ENCODE measurements at places on chromosomes 6 and 20. TPM values are rescaled to one million over a fixed set of nuclear protein-coding genes. Genes with fewer than 3 reads are reported as not detected.
A peak's percentile ranks its signal among the peaks of the same experiment; 100 is the strongest.

The EPHA7 gene
- 2.1 TPM for total RNA-seq

GRCh38 chr20:48959899-48960550 lies 38.5 kb downstream of the ARFGEF2 start:
- no peak overlapping the region for H3K4me3 ChIP-seq
- peaks cover 78% of the 10 kb centered on the region for H3K36me3 ChIP-seq
- no peaks in the 10 kb centered on the region for H3K4me1 ChIP-seq
- no peak overlapping the region for H3K27ac ChIP-seq

DNA sequence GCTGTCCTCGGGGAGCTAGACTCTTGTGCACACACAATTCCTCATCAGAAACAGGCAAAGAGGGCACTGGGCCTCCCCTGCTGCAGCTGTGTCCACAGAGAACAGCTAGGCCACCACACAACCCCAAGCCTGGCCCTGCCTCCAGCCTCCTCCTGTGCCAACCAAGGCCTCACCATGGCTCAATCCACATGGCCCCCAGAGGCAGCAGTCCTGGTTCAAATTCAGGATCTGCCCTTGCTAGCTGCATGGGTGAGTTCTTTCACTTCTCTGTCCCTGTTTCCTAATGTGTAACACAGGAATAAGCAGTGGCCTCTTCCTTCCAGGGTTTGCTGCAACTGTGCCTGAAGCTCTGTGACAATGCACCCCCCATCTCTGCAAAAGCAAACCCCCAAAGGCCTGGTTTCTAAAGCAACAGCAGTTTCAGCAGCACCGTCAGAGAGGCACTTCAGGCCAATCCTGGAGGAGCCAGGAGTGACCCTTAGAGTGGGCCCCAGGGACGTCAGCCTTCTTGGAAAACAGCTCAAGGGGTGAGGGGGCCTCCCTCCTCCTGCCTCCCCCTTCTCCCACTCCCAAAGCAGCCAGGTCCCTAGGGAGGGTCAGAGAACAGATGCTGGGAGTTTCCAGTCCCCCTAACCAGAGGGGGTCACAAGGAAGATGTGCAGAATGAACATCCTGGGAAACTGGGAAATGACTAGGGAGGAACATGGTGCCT lies 2.2 kb downstream of the ADISSP start:
- no peak overlapping the region for H3K27ac ChIP-seq
- H3K4me1 ChIP-seq: peaks cover 25% of the 10 kb centered on the region

GRCh38 chr6:116159782-116160524 lies 34.0 kb upstream of the COL10A1 start:
- no peak overlapping the region for H3K27ac ChIP-seq
- no peak for DNase-seq
- no peaks in the 10 kb centered on the region for H3K27me3 ChIP-seq
- no peaks in the 10 kb centered on the region for H3K4me1 ChIP-seq

- H3K36me3 ChIP-seq: no peaks in the 10 kb centered on the region
- no peak for DNase-seq
- no peak overlapping the region for H3K4me3 ChIP-seq
- H3K27ac ChIP-seq: no peak overlapping the region
- no peaks in the 10 kb centered on the region for H3K27me3 ChIP-seq
These were observed 90.8 kb downstream of the ZNF217 start for GRCh38 chr20:53502820-53503219.

DNA sequence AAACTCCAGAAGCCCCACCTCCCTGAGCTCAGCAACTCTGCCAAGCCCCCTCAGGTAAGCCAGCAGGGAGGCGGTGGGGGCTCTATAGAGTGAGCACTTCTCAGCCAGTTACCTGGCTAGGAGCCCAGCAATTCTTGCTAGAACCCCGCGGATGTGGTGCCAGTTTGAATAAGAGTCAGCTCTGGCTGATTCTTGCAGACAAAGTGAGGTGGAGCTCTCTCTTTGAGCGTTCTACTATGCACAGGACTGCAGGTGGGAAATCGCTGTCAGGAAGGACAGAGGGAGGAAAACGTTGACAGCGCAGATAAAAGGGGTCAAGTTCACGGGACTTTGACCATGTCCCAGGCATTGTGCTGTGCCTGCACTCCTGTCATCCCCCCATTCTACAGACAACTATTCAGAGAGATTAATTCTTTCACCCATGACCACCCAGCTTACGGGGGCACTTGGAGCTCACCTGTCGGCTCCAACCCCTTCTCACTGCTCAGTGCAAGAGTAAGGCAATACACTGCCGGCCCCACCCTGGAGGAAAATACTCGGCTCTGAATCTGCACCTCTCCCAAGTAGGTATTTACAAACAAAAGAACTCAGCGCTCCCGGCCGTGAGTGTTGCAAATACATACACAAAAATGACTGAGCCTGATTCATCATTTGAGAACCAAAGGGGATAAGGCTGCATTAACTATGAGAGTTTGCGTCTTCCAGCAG lies 92.9 kb downstream of the ANKRD60 start:
- H3K27ac ChIP-seq: no peak overlapping the region
- no peak for DNase-seq
- H3K4me3 ChIP-seq: no peak overlapping the region
- peaks cover 15% of the 10 kb centered on the region for H3K4me1 ChIP-seq

GRCh38 chr6:95581073-95581472 lies 3.7 kb downstream of the MANEA start:
- DNase-seq: no peak
- no peaks in the 10 kb centered on the region for H3K4me1 ChIP-seq
- no peaks in the 10 kb centered on the region for H3K27me3 ChIP-seq
- no peak overlapping the region for H3K27ac ChIP-seq
- no peaks in the 10 kb centered on the region for H3K36me3 ChIP-seq
- H3K4me3 ChIP-seq: no peak overlapping the region

The GPLD1 gene
- total RNA-seq: 0.61 TPM

The CALHM5 gene
- total RNA-seq: 3.0 TPM

The GJA10 gene
- not detected for total RNA-seq

- no peak overlapping the region for H3K4me3 ChIP-seq
- no peak overlapping the region for H3K27ac ChIP-seq
- no peak for DNase-seq
- no peaks in the 10 kb centered on the region for H3K27me3 ChIP-seq
- no peaks in the 10 kb centered on the region for H3K36me3 ChIP-seq
These were observed 23.3 kb downstream of the MICA start for GRCh38 chr6:31426395-31427354.

GRCh38 chr20:48431653-48432493 lies 395.9 kb downstream of the PREX1 start:
- H3K4me3 ChIP-seq: no peak overlapping the region
- no peaks in the 10 kb centered on the region for H3K27me3 ChIP-seq
- peaks cover 5% of the 10 kb centered on the region for H3K4me1 ChIP-seq
- H3K36me3 ChIP-seq: no peaks in the 10 kb centered on the region
- DNase-seq: no peak

DNA sequence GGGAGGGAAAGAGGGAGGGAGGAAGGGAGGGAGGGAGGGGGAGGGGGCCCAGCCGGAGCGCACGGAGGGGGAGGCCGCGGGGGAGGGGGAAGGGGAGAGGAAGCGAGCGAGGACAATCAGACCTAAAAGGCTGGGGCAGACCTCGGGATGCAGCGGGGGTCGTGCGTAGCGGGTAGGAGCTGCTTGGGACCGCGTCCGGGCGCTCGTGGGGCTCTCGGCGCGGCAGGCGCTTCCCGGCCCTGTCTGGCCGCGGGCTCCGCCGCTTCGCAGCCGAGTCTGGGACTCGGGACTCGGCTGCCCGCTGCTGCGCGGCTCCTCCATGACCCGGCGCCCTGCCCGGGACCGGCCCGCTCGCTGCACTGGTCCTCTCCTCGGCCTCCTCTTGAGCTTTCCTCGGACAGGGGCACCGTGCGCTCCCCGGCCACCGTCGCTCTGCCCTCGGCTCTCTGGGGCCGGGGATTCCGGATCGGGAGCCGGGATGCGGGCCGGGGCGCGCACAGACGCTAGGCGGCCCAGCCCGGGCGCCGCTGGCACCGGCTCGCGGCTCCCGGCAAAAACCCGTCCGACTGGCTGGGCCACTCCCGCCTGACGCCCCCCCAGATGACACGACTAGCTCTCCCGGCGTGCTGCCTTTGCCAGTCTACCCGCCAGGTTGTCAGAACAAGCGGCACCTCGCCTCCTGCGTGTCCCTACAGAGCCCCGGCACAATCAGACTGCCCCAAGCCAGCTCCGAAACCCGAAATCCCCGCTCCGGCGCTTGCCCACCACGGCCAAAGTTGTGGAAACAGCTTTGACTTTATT lies 2.2 kb downstream of the TFAP2A start:
- no peaks in the 10 kb centered on the region for H3K36me3 ChIP-seq
- peak; percentile 57 for DNase-seq
- peaks cover 62% of the 10 kb centered on the region for H3K27me3 ChIP-seq
- no peak overlapping the region for H3K27ac ChIP-seq
- peak overlapping the region; percentile 66 for H3K4me3 ChIP-seq

The IRF4 gene
- 4.4 TPM for total RNA-seq

DNA sequence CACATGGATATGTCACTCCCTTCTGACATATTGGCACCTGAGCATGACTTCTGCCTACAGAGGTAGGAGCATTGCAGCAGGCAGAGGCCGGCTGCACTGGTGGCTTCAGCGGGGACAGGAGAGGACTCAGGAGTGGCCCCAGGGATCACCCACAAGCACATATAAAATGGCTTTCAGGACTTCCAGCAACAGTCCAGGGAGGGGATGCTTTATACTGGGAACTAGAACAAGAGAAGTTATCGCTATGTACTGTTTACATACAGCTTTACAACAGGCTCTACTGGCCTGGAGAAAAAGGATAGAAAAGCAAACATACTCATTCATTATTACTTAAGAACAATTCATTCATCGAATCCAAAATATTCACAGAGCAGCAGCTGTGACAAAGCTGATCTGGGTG lies 337.8 kb downstream of the THBS2 start:
- H3K36me3 ChIP-seq: no peaks in the 10 kb centered on the region
- no peak for DNase-seq
- no peak overlapping the region for H3K27ac ChIP-seq
- no peaks in the 10 kb centered on the region for H3K27me3 ChIP-seq

The NCR2 gene
- not detected for total RNA-seq

DNA sequence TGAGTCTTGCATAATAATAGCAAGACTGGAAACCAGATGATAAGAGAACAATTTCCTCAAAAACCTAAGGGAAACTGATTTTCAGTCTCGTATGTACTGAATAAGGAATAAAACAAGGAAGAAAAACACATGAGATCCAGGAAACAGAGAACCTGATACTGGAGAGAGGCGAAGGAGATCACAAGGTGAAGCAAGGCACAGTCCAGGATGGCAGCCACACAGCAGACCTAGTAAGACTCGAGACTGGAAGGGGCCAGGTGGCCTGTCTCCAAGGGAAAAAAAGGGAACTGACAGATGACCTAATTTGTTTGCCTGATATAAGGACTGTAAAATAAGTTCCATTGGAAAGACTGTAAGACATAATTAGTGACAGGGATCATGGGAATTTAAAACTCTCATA lies 71.1 kb downstream of the TASP1 start:
- H3K4me3 ChIP-seq: no peak overlapping the region
- DNase-seq: no peak
- H3K4me1 ChIP-seq: no peaks in the 10 kb centered on the region

DNA sequence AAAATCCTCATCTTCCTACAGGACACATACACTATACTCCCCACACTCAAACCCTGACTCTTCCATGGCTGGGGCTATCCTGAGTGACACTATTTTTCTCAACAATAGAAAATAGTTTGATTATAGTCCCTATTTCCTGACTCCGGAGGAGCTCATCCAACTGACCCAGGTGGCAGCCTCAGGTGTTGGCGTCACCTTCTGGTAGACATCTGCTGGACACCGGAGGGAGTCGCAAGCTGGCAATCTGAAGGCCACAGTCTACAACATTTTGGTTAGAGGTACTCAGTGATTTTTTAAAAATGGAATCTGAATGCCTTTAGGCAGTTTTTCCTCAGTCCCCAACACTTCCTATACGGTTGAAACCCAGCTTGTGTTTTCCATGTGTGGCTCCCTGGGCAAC lies 32.2 kb upstream of the OCSTAMP start:
- H3K27ac ChIP-seq: no peak overlapping the region
- H3K4me1 ChIP-seq: no peaks in the 10 kb centered on the region
- no peaks in the 10 kb centered on the region for H3K36me3 ChIP-seq
- no peak for DNase-seq

The RIMS1 gene
- 3.2 TPM for total RNA-seq

DNA sequence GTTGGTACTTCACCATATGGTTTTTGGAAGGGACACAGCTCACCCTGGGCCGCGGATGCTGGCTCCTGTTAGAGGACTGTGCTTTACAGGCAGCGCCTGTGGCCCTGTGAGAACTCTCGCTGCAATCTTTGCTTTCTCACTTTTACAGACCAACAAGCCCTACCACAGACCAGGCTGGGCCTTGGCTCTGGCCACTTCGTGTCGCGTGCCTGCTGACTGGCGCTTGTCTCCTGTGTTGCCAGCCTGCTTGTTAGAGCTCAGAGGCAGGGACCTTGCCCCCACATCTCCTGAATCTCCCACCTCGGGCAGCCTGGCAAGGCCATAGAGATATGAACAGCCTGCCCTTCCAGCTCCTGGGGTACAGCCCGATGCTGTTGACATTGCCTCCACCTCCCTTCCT lies 56.1 kb downstream of the SYNJ2 start:
- H3K27me3 ChIP-seq: no peaks in the 10 kb centered on the region
- H3K4me1 ChIP-seq: peaks cover 39% of the 10 kb centered on the region
- peak overlapping the region; percentile 72 for H3K27ac ChIP-seq
- H3K36me3 ChIP-seq: no peaks in the 10 kb centered on the region
- no peak overlapping the region for H3K4me3 ChIP-seq

GRCh38 chr6:617456-618100 lies 39.3 kb downstream of the HUS1B start:
- no peaks in the 10 kb centered on the region for H3K4me1 ChIP-seq
- H3K27me3 ChIP-seq: no peaks in the 10 kb centered on the region
- H3K27ac ChIP-seq: no peak overlapping the region
- DNase-seq: no peak
- H3K36me3 ChIP-seq: peaks cover 15% of the 10 kb centered on the region

DNA sequence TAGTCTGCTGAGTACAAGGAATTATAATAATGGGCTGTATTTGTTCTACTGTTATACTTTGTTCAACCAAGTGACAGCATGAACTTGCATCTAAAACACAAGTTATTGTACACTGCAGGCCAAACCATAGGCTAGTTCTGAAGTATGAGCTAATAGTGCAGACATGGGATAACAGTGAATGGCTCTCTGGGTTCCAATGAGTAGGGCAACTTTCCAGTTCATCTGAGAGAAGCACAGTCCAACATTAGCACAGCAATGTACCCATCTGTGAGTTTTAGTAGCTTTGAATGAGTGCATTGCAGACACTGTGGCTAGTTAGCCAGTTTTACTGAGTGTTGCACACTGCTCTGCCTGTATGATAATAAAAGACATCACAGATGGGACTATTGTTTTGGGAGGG lies 56.5 kb upstream of the FUT9 start:
- H3K4me3 ChIP-seq: no peak overlapping the region
- no peaks in the 10 kb centered on the region for H3K36me3 ChIP-seq
- no peaks in the 10 kb centered on the region for H3K4me1 ChIP-seq
- no peaks in the 10 kb centered on the region for H3K27me3 ChIP-seq
- H3K27ac ChIP-seq: no peak overlapping the region
